Sciatic nerve (tissue), 2 donors: ENCODE measurements at places on chromosomes 1 and 21. TPM values are rescaled to one million over a fixed set of nuclear protein-coding genes. Genes with fewer than 3 reads are reported as not detected.

DNA sequence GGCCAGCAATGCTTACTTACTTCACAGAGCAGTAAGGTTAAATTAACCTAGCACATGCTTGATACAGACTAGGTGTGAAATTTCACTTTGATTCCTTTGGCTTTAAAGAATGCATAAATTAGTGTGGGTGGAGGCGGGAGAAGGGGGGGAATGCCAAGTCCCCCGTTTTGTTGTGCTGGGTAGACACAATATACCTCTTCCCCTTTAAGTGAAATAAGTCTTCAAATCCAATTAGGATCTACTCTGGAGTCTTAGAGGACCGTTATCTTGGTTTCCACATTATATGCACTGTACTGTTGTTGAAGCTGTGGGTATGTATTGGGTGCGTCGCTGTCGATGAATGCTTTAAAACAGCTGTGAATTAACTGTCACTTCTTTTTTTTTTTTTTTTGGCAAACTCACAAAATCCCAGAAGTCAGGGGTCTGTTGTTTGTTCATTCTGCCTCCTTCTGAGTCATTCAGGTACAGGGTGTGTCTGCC is 1.6 kb upstream of the S1PR1 start:
- no peak for DNase-seq

- no peak for DNase-seq
Observed at GRCh38 chr21:17514124-17514845, 1.4 kb downstream of the CXADR start.

DNA sequence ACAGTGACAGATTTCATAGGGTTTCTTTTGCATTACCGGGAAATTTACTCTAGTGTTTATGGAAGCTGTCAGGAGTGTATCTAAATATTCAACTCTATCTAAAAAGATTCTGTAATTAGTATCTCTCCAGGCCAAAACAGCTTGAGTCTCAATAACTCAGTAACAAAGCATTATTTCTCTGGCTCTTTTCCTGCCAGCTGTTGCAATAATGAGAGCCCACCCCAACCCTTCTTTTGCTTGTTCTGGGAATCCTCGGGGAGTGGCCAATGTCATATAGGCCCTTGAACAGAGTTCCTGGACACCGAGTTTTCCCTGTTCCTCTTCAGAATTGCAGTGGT is 120.1 kb upstream of the SGIP1 start:
- no peak for DNase-seq

- no peak for DNase-seq
Observed at GRCh38 chr21:43622796-43623195, 36.5 kb downstream of the HSF2BP start.

DNA sequence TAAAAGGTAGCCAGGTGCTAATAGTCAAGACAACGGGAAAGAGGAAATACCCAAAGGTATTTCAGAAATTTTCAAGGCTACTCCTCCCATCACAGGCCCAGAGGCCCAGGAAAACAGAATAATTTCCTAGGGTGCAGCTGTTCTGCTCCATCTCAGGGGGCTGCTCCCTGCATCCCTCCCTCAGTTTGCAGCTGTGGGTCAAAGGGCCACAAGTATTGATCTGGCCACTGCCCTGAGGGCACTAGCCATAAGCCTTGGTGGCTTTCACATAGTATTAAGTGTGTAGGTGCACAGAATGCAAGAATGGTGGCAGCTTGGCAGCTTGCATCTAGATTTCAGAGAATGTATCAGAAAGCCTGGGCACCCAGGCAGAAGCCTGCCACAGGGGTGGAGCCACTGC is 179.5 kb downstream of the TTLL7 start:
- DNase-seq: no peak

DNA sequence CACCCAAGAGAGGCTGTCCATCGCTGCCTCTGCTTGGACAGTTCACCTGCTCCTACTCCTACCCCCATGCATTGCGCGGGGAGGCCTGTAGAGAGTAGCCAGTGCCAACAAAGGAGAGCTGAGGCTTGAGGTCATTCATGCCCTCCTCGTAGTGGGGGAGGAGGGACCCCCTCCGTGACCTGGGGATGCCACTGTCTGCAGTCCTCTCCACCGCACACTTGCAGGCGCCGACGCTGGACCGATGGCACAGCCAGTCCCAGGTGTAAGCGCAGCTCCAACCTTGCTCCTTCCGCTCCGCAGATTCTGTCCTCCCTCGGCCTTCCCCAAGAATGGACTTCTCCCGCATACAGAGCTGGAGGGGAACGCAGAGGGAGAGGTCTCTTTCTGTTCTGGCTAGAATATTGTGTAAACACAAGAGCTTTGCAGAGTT is 672 bp upstream of the PHLDA3 start:
- DNase-seq: no peak

GRCh38 chr1:47189844-47190508 is at the start of gene PDZK1IP1:
TSS of gene PDZK1IP1 (minus strand) at chr1:47190036. CDS start at chr1:47189932, 104 bp downstream.
- DNase-seq: peak; percentile 82

DNA sequence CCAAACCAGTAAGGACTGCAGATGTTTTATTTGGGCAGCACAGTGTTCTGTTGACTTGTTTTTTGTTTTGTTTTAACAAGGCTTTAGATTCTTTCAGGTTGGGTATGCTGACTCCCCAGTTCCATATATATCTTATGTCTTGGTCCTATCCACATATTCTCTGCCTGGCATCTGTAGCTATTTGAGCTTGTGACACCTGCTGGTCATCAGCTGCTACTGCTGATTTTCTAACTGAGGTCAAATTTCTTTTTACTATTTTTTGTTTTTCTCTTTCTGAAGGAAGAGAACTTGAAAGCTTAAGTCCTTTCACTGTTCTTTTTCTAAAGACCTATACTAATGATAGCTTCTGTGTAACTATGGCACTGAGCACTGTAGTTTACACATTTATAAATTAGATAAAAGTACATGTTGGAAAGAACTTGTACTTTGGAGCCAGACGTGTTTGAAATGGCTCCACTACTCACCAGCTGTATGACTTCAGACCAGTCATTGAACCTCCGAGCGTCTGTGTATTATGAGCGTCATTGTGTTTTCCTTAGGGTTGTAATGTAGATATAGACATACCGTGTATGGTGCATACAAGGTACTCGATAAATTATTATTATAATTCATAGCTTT is 109.4 kb downstream of the NRDC start:
- no peak for DNase-seq

GRCh38 chr1:162476620-162477019 is 21.0 kb upstream of the UHMK1 start:
- DNase-seq: no peak

DNA sequence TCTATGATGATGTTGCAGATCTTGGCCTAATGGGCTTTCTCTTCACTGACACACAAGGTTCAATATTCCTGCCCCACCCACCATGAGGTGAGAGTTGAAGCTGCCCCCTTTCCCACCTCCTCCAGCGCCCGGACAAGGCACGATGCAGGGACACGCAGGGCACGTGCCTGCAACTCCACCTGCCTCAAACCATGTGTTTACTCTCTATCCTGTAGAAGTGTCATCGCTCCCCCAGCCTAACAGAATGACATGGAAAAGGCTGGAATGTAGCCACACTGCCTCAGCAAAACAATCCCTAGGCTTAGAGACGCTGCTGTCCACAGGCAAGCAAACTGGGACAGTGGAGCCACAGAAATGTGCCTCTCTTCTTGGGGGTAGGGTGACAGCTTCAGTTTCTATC is 92.9 kb upstream of the SOD1 start:
- DNase-seq: no peak

DNA sequence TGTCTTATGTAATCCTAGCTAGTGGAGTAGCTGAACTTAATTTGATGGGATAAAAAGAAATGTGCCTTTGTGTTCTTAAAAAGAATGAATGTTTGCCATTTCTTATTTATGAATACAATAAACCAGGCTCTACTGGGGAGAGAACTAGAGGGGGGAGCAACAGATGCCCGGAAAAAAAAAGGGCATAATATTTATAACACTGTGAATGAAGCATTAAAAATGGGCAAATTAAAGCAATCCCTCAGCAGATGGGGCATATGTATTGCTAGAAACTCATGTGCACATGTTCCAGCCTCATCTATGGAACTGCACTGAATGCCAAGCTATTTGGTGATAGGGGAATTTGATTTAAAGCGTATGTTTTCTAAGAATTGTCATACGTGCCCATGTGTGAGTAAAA is 42.3 kb upstream of the KCNJ6 start:
- DNase-seq: no peak

GRCh38 chr1:3651026-3651929 is 1.0 kb upstream of the TP73 start:
- DNase-seq: no peak

DNA sequence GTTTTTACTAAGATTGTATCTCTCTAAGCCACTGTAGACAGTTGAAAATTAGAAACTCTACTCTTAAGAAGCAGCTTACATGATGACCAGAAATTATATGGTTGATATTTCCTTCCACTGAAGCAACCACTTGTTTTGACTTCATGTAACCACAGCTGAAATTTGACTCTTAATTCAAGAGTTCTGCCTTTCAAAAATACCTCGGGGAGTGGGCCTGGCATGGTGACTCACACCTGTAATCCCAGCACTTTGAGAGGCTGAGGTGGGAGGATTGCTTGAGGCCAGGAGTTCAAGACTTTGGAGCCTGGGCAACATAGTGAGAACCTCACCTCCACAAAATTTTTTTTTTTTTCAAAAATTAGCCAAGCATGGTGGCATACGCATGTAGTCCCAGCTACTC is 4.3 kb downstream of the AMPD1 start:
- no peak for DNase-seq

GRCh38 chr1:55081905-55082296 is 42.6 kb downstream of the PCSK9 start:
- DNase-seq: no peak

GRCh38 chr1:86430376-86430775 is 6.4 kb downstream of the CLCA2 start:
- no peak for DNase-seq

- DNase-seq: no peak
Observed at GRCh38 chr1:179200586-179200985, 28.9 kb downstream of the ABL2 start.

- no peak for DNase-seq
Observed at GRCh38 chr1:29260531-29260930, 24.2 kb downstream of the PTPRU start.

DNA sequence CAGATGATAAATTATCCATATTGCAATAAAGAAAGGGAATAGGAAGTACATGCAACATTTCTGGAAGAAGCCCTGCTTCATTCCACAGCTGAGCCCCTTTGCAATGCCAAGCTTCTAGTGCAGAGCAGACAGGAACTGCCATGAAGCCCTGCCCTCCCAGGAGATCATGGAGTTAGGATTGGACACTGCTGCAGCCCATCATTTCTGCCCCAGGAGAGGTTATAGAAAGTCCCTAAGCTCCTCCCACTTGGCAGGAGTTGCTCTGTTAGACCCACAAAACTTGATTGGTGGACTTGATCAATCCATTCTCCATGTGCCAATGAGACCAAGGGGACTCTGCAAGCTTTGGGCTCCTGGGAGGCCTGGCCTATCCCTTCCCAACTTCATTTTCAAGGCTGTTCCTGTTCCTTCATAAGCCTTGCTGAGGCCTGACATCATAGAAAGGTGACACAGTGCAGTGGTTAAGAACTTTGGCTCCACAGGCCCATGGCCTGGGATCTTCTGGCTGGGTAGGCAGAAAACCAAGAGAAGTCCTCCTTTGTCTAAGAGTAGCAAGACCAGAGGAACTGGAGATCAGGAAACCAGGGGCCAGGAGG is 1.3 kb upstream of the LAPTM5 start:
- no peak for DNase-seq

DNA sequence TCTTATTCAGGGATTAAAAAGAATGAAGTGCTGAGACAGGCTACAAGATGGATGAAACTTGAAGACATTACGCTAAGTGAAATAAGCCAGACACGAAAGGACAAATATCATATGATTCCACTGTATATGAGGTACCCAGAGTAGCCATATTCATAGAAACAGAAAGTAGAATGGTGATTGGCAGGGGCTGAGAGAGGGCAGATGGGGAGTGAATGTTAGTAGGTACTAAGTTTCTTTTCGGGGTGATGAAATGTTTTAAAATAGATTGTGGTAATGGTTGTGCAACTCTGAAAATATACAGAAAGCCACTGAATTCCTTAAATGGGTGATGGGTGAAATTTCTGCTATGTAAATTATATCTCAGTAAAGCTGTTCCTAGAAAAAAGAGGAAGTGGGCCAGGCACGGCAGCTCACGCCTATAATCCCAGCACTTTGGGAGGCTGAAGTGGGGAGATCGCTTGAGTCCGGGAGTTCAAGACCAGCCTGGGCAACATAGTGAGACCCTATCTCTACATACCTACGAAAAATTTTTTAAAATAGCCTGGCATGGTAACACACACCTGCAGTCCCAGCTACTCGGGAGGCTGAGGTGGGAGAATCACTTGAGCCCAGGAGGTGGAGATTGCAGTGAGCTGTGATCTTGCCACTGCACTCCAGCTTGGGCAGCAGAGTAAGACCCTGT is 15.9 kb downstream of the SLC27A3 start:
- DNase-seq: peak; percentile 62

DNA sequence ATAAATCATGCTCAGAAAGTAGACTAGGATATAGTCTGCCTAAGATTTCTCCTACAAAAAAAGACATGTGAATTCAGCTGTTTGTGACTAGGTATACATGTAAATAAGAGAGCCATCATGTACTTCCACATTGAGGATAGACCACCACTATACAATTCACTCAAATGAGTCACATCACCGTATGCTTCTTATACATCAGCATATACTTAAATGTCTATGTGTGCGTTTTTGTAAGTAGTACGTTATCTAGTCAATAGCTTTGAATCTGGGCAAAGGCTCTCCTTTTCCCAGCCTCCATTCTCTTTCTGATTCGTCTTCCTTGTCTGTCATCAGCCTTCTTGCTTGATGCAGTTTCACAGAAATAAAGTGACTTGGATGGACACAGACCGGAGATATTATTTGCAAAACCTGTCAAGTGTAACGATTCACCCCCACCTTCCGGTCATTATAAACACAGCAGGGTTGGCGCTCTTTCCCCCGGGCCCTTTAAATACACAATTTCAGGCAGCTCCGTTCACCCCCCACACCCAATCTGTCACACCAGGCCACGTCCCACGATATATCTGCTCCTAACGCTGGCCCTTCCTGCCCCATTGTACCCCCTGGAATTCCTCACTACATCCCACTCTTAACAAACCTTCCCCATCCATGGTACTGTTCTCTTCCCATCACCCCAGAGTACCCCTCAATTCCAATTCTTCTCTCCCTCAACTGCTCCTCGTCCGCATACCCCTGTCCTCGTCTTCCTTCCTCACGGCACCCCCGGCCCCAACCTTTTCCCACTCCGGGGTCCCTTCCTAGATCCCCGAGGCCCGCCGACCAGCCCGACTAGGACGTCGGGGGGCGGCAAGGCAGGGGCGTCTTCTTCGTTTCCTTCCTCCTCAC is 636 bp downstream of the VAMP4 start:
- DNase-seq: peak; percentile 60

SHISA4 gene
- 37.7 TPM for total RNA-seq

CRP gene
- 0.22 TPM for total RNA-seq

PALMD gene
- total RNA-seq: 119 TPM

RGL1 gene
- total RNA-seq: 76.9 TPM

HHIPL2 gene
- total RNA-seq: 0.80 TPM

KLHDC8A gene
- total RNA-seq: 17.4 TPM

OLIG2 gene
- total RNA-seq: not detected

LCE1B gene
- not detected for total RNA-seq

VPS26C gene
- total RNA-seq: 48.8 TPM

ATXN7L2 gene
- total RNA-seq: 5.0 TPM

C1orf210 gene
- total RNA-seq: not detected

ARHGAP30 gene
- total RNA-seq: 13.7 TPM
